ENCODE measurements at places on chromosomes 5 and 9.

DNA sequence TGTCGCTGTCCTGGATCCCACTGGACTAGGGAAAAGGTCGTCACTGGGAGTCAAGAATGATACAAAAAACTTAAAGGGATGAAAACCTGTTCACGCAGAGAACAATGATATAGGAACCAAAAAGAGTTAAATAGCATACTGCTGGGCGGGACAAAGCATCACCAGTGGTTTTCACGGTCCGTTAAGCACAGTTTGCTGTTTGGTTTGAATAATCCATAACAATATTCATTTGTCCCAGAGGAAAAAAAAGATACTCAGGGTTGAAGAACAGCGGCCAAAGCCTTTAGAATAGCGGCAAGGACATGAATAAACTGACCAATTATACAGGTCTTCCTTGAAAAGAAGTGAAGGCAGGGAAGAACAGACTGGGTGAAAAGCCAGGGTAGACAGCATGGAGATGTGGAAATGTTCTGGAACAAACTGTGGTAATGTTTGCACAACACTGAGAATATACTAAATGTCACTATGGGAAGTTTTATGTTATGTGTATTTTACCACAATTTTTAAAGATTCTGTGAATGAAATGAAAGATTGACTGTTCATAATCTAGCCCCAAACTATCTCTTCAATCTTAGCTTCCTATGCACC, 60.8 kb downstream of the MTMR12 start:
- DNase-seq: no peak

DNA sequence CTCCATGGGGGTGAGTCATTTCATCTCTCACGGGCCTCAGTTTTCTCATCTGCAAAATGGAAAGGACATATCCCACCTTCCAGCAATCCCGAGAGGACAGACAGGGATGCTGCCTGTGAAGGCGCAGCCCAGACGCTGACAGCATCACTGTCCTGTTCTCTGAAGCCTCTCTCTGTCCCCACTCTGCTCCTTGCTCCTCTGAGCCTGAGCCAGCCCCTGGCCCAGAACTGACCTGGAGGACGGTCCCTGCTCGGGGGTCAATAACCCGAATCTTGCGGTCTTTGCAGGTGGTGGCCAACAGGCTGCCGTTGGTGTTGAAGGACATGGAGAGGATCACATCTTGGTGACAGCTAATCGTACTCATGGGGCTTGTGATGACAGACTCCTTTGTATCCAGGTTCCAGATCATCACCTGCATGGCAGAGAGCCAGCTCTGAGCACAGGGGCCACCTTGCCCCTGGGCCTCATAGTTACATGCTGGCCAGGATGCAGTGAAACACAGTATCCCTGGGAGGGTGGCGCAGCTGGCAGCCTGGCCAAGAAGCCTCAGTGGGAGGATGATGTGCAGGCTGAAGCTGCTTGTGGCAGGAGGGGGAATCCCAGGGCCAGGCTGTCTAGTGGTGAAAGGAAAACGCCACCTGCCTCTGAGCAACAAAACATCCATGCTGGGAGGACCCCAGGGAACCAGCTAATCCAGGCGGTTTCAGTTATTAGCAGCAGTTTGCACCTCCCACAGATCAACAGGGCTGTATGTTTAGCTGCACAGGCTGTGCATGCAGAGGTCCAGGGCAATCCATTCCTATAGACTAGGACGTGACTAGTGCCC, 14.0 kb upstream of the TRIM14 start:
- DNase-seq: no peak

- no peak for DNase-seq
Observed at GRCh38 chr9:116020801-116021200, 132.8 kb upstream of the PAPPA start.

- DNase-seq: no peak
Observed at GRCh38 chr9:121282277-121283079, 14.5 kb downstream of the GSN start.

- no peak for DNase-seq
Observed at GRCh38 chr5:94485067-94485466, 133.3 kb downstream of the KIAA0825 start.

DNA sequence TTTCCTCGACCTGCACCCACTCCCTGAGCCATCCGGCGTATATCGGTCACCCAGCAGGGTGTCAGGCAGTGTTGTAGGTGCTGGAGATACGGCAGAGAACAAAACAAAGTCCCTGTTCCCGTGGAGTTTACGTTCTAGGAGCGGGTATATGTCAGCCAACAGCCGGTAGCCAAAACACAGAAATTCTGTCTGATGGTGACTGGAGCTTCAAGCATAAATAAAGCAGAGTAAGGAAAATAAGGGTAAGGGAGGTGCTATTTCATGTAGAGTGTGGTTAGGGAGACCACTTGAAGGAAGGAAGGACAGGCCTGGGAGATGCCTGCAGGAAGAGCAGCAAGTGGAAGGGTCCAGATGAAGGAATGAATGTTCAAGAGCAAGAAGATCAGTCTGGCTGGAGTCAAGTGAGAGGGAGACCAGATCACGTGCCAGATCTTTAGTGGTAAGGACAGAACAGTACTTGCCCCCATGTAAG, 783 bp upstream of the ZFR start:
- DNase-seq: no peak

GRCh38 chr5:143896516-143896915, 84.6 kb downstream of the HMHB1 start:
- DNase-seq: no peak

DNA sequence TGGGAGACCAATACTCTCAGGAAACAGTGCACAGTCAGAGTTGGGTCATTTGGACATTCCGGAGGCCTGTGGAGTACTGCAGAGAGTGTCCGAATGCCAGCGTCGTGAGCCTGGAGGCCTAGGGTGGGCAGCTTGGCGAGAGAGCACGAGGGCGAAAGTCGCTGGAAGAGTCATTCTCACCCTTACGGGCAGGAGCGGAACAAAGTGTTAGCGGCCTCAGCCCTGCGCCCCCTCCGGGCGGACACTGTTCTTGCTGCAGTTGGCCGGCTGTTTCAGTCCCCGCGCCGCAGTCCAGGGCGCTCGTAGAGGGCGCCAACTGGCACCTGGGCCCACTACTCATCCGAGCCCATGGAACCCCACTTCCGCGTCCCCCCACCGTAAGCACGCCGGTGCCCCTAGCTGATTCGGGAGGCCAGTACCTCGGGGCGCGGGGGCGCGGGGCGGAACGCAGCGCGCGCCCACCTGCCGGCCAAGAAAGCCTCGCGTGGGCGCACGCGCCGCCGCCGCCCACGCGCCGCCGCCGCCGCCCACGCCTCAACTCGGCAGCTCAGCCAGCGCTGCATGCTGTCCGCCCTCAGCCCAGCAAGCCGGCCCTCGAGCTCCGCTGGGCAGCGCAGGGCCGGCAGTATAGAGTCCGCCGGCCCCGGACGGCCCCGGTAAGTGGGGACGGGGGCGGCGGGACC, 99.7 kb upstream of the CCL21 start:
- peak; percentile 74 for DNase-seq

- DNase-seq: no peak
Observed at GRCh38 chr5:124365361-124365801, 381.1 kb downstream of the ZNF608 start.

- DNase-seq: no peak
Observed at GRCh38 chr9:102551346-102551745, 443.8 kb upstream of the CYLC2 start.

DNA sequence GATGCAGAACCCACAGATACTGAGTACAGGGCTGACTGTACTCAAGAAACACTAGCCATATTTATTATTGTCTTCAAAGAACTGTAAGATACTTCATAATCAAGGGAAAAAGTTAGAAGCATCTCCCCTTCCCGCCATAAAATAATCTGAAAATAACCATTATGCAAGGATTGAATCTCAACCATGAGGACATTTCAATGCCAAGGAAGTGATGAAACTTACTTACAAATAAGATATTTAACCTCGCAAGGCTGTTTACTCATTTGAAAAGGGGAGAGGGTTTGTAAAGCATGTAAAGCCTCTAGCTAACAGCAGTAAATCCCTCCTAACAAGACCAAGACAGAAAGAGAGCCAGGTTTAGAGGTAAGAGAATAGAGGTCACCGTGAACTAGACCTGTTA, 6.3 kb downstream of the MYO10 start:
- DNase-seq: no peak

DNA sequence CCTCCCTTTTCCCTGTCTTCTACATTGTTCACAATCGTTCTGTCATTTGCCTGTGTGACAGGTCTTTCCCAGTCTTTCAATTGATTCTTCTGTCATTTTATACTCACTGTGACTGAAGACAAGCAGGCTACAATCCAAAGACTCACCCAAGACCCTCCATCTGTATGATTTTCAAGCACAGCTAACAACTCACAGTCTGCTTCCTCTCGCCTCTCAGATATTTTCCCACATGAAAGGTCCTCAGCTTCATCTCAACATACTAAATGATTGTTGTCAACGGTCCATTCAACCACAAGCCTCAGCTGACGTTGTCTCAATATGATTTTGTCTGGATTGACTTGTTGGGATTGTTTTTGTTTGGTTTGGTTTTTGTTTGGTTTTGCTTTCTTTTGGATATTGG, 346.5 kb downstream of the NFIB start:
- DNase-seq: no peak

DNA sequence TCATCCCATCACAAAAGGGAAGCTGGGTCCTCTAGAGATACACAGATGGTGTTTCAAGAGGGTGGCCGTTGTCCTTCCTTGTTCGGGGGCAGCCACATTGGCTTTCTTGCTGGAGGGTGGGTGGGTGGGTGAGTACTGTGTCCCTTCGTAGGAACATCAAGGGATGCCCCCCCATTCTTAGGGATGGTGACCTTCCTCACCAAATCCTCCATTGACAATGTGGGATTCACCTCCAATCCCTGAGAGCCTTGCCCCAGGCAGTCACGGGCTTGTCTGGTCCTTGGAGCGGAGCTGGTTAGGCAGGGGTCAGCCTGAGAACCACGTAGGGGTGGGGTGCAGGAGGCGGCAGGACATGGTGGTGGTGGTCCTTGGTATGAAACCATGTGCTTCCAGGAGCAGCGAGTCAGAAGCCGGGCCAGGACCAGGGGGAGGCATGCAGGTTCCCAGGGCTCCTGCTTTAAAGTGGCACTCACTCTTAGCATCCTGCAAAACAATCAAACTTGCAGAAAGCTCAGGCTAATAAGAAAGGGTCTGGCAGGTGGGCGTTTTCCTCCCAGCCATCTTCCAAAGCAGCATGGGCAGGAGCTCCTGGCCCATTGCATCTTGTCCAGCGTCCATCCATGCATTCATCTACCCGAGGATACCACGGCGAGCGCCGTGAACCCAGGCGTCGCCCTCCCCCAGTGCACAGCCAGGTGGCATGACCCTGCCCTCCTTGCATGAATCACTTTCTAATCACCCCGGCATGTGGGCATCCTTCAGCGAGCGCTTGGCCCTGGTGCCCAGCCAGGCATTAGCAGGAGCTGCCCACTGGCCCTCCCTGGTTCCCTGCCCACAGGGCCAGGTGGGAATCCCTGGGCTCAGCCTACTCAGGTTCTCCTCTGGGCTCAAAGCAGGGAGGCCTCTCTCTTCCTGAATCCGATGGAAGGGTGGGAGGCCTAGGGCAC, 76.4 kb downstream of the NTNG2 start:
- no peak for DNase-seq

- no peak for DNase-seq
Observed at GRCh38 chr9:125088752-125089151, 54.6 kb downstream of the SCAI start.

- no peak for DNase-seq
Observed at GRCh38 chr5:15487228-15487627, 12.8 kb upstream of the FBXL7 start.

DNA sequence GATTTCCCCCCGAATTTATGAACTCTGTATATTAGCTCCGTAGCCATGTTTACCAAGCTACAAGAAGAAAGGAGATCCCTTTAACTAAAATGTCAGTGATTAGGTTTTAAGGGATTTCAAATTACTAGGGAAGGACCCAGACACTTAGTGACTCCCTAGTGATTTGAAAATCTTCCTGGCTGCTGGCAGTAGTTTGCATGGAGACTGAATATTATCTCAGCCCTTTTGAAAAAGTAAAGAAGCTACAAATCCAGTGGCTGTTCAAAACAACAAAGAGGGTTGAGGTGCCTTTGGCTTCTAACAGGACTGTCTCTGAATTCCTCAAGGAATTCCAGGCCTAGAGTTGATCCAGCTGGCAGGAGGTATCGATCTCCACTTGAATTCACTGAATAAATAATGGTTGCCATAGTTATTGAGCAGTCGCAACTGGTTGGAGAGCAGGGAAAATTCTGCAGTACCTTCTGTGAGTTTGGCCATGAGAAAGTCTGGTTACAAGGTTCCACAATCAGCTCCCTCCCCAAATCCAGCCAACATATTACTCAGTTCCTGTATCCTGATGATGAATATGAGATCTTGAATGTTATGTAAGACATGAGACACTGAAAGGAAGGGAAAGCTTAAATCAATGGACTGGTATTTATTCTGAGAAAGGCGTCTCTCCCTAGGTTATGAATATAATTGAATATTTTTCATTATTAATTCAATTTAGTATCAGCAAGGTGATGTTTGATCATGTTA, 37.7 kb downstream of the NR4A3 start:
- DNase-seq: no peak

DNA sequence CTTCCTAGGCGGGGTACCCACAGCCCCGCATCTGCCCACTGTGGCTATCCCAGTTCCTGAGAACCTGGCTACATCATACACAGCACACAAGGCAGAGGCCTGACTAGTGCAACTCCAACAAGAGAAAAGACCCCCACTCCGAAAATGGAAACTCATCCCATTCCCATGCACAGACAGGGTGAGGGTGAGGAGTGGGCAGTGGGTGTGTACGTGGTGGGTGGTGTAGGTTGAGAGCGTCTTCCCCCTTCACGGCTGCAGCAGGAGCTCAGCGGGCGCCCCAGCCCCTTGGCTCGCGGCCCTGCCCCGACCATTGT, 501 bp upstream of the MAP1B start:
- DNase-seq: no peak

DNA sequence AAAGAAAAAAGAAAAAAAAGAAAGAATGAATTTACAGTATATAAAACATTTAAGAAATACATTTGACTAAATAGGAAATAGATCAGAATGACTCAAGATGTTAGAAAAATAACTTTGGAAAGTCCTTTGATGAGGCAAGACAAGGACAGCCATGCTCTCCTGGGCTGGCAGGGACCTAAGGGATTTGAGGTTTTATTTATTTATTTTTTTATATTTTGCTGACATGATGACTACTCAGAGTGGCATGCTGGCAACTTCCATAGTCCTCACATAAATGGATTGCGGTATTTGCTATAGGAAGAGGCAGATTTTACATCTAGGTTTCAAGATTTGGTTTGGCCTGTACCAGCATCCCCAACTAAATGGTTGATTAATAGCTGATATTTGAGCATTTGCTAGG, 17.7 kb downstream of the SLC28A3 start:
- DNase-seq: no peak
